ENCODE measurements at places on chromosomes 13 and 19. TPM values are rescaled to one million over a fixed set of nuclear protein-coding genes. Genes with fewer than 3 reads are reported as not detected.

Gene THSD1
- total RNA-seq = 80.3 TPM

Gene HCN2
- total RNA-seq = 0.70 TPM

Gene ZNF729
- not detected for total RNA-seq

Gene SH2D3A
- total RNA-seq = 6.0 TPM

Gene DLEU7
- not detected for total RNA-seq

Gene CD22
- total RNA-seq = 0.34 TPM

Gene FREM2
- 0.05 TPM for total RNA-seq

Gene OR7C1
- total RNA-seq = not detected

Gene ARHGEF7
- total RNA-seq = 278 TPM

Gene ZFP82
- total RNA-seq = 5.2 TPM

Gene MVB12A
- total RNA-seq = 60.9 TPM

Gene IL11
- total RNA-seq = not detected

Gene PDX1
- not detected for total RNA-seq

Gene CGB1
- total RNA-seq = not detected

Gene CBY2
- not detected for total RNA-seq

Gene PRSS57
- total RNA-seq = not detected

Gene IRGC
- not detected for total RNA-seq

Gene PRX
- 1.7 TPM for total RNA-seq

Gene CYP4F2
- not detected for total RNA-seq

Gene PEAK3
- 0.19 TPM for total RNA-seq

Gene PTPRS
- total RNA-seq = 17.5 TPM

Gene POSTN
- 114 TPM for total RNA-seq

Gene GRIK5
- total RNA-seq = 0.05 TPM

Gene ZNF582
- total RNA-seq = 2.5 TPM

Gene EBI3
- total RNA-seq = 0.47 TPM

Gene PLPPR3
- not detected for total RNA-seq

Gene DAND5
- total RNA-seq = 0.09 TPM
